Muscle of arm (tissue), 14 donors: ENCODE measurements at places on chromosomes 7 and 10. TPM values are rescaled to one million over a fixed set of nuclear protein-coding genes. Genes with fewer than 3 reads are reported as not detected.

Gene PNLIPRP3
- polyA plus RNA-seq, result 0.39 TPM

Gene CASP7
- polyA plus RNA-seq, result 18.3 TPM

Gene FAM24B
- polyA plus RNA-seq, result 7.9 TPM

Gene PLEKHS1
- 0.07 TPM for polyA plus RNA-seq

Gene LGI1
- polyA plus RNA-seq, result 40.0 TPM

Gene DPYSL4
- polyA plus RNA-seq, result 2.3 TPM

Gene CARD11
- polyA plus RNA-seq, result 0.14 TPM

Gene PIK3CG
- polyA plus RNA-seq, result 3.1 TPM

Gene EIF5AL1
- 3.7 TPM for polyA plus RNA-seq

Gene TET1
- 7.5 TPM for polyA plus RNA-seq
